ENCODE measurements at places on chromosomes 7 and 10. TPM values are rescaled to one million over a fixed set of nuclear protein-coding genes. Genes with fewer than 3 reads are reported as not detected.

Gene SLK
- 11.4 TPM for polyA plus RNA-seq

DNA sequence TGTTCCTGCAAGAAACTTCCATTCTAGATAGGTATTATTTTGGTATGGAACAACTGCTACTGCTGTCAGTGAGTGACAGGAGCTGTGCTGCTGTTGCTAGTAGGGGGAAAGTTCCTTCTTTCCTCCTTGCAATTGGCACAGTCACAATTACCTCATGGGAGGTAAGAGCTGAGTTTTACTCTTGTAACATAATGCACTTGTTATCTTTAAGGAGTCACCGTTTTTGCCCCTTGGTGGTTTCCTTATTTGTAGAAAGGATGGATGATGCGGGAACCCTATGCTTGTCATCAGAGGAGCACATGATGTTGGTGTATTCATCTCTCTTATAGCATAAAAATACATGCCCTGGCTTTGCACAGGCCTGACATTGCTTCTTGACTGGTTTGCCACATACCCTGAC is 234.7 kb upstream of the NPY start:
- H3K27me3 ChIP-seq, result no peaks in the 10 kb centered on the region
- no peak for DNase-seq
- no peaks in the 10 kb centered on the region for H3K36me3 ChIP-seq
- H3K4me1 ChIP-seq, result no peaks in the 10 kb centered on the region
- no peak overlapping the region for H3K4me3 ChIP-seq

- DNase-seq, result no peak
- H3K4me1 ChIP-seq, result no peaks in the 10 kb centered on the region
- H3K27me3 ChIP-seq, result no peaks in the 10 kb centered on the region
- no peak overlapping the region for H3K27ac ChIP-seq
- H3K4me3 ChIP-seq, result no peak overlapping the region
- H3K36me3 ChIP-seq, result no peaks in the 10 kb centered on the region
Observed at GRCh38 chr7:6294839-6295238, 22.4 kb upstream of the CYTH3 start.

Gene RHBDD2
- polyA plus RNA-seq, result 50.4 TPM

Gene PTPN20
- 0.37 TPM for polyA plus RNA-seq

GRCh38 chr10:845526-845925 is 86.0 kb downstream of the LARP4B start:
- H3K27ac ChIP-seq, result no peak overlapping the region
- no peak for DNase-seq
- peaks cover 85% of the 10 kb centered on the region for H3K36me3 ChIP-seq
- H3K4me3 ChIP-seq, result no peak overlapping the region
- H3K4me1 ChIP-seq, result peaks cover 7% of the 10 kb centered on the region

GRCh38 chr7:130912862-130913638 is 179.0 kb upstream of the KLF14 start:
- peak overlapping the region; percentile 87 for H3K27ac ChIP-seq
- peaks cover 12% of the 10 kb centered on the region for H3K36me3 ChIP-seq
- H3K4me1 ChIP-seq, result peaks cover 90% of the 10 kb centered on the region

- H3K27me3 ChIP-seq, result no peaks in the 10 kb centered on the region
- H3K4me1 ChIP-seq, result no peaks in the 10 kb centered on the region
Observed at GRCh38 chr7:158348446-158348845, 239.2 kb downstream of the PTPRN2 start.

DNA sequence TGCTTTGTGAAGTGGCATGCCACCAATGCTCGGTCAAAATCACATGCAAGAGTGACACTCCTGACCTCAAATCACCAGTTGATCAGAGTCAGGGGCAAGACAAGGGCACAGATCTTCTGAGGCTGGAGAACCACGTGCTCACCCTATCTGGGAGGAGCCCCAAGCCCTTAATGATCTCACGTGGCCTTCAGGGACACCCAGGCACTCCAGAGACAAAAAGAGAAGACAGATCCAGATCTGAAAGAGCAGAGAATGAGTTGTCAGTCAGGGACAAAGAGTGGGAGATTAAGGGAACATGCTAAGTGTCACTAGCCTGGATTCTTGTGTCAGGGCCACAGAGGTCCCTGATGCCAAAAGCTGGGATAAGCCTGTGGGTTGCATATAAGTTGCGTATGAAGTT is 134.3 kb downstream of the PLXNA4 start:
- H3K27me3 ChIP-seq, result no peaks in the 10 kb centered on the region
- H3K27ac ChIP-seq, result no peak overlapping the region
- H3K4me1 ChIP-seq, result no peaks in the 10 kb centered on the region

Gene AP3M1
- polyA plus RNA-seq, result 14.1 TPM

DNA sequence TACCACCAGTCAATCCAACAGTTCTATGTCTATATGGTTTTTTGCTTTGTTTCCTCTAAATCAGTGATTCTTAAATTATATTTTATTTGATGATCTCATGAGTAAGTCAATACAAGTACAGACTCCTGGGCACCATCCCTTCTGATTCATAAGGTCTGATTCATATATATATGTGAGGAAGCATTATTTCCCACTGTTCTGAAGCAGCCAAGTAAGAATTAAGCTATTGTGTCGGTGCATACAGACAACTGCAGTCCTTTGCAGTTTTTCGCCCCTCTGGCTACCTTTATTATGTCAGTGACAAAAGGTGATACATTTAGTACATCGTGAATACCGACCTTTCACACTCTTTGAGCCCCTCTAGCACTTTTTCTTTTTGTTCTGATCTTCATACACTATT is 1079.6 kb upstream of the C7orf33 start:
- no peak overlapping the region for H3K27ac ChIP-seq
- no peak overlapping the region for H3K4me3 ChIP-seq
- H3K27me3 ChIP-seq, result no peaks in the 10 kb centered on the region
- no peaks in the 10 kb centered on the region for H3K36me3 ChIP-seq
- no peak for DNase-seq

GRCh38 chr7:6576024-6576866 is 1.0 kb upstream of the ZDHHC4 start:
- H3K27me3 ChIP-seq, result no peaks in the 10 kb centered on the region
- peaks cover 23% of the 10 kb centered on the region for H3K36me3 ChIP-seq
- no peak for DNase-seq
- peaks cover 16% of the 10 kb centered on the region for H3K4me1 ChIP-seq
- peak overlapping the region; percentile 55 for H3K4me3 ChIP-seq

DNA sequence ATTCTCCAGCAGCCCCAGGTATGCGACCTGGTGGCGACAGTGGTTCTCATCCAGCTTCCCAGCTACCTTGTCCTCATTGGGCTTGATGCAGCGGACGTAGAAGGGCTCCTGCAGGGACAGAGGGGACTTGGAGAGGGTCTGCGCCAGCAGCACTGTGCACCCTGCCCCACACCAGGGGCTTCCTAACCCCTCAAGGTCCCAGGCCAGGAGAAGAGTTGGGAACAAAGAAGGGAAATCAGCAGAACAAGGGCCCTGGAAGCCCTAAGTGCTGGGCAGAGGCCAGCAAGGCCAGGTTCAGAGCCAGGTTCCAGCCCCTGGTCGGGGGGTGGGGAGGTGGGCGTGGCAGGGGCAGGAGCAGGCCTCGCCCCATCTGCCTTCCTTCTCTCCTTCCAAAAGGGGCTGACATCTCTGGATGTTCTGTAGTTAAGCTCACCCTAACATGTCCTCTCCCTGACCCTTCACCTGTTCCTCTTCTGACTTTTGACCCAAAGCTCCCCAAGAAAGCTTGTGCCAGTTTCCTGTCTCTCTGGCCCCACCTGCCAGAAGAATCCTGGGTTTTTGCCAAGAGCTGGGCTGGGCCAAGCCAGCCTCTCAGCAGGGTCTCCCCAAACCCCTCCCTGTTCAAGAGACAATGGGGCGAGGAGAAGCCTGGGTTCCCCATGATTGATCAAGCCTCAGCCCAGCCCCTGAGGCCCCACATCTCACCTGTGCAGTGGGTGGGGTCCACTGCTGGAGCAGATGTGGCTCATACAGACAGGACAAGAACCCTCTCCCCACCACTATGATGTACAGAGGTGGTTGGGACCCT is 11.9 kb downstream of the MYO1G start:
- H3K27me3 ChIP-seq, result peaks cover 14% of the 10 kb centered on the region
- H3K27ac ChIP-seq, result no peak overlapping the region
- H3K36me3 ChIP-seq, result no peaks in the 10 kb centered on the region
- peaks cover 12% of the 10 kb centered on the region for H3K4me1 ChIP-seq
- no peak overlapping the region for H3K4me3 ChIP-seq
- peak; percentile 24 for DNase-seq

DNA sequence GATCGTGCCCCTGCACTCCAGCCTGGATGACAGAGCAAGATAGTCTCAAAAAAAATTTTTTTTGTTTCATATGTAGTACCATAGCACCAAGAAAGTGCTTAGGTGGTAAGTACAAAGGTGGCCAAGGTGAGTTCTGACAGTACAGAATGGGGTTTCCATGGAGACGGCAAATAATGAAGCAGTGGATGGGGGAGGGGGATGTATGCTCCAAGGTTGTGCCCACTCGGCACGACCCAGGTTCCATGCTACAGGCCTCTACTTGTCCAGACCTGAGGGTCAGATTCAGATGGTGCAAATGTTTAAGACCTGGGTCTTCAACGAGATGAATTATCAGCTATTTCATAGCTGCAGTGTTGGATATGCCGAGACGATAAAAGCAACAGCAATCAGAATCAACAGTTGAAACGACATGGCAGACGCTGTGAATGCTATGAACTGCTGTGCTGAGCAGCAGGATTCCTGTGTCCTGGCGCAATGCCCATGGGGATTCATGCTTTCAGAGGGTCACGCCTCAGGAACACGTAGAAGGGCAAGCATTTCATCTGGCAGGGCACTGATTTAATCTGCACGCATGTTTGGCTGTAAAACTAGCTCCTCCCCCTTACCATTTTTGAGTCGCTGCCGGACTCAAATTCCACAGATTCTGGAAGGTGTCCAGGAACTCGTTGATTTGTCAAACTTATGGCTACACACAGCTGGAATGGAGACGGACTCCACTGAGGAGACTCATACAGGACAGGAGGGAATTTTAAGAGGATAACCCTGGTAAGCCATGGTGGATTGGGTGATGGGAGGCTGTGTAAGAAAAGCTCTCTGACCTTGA is 256.5 kb downstream of the FRMD4A start:
- peaks cover 6% of the 10 kb centered on the region for H3K4me1 ChIP-seq
- no peak overlapping the region for H3K27ac ChIP-seq
- no peak overlapping the region for H3K4me3 ChIP-seq
- peak; percentile 75 for DNase-seq

GRCh38 chr10:45368181-45368580 is 5.8 kb upstream of the ALOX5 start:
- no peak overlapping the region for H3K4me3 ChIP-seq
- H3K36me3 ChIP-seq, result no peaks in the 10 kb centered on the region
- H3K4me1 ChIP-seq, result peaks cover 3% of the 10 kb centered on the region

GRCh38 chr10:75400163-75400770 is 1.3 kb downstream of the ZNF503 start:
- peak overlapping the region; percentile 95 for H3K27ac ChIP-seq
- peaks cover 40% of the 10 kb centered on the region for H3K4me1 ChIP-seq

Gene ANLN
- polyA plus RNA-seq, result 8.5 TPM

Gene ZDHHC6
- 25.2 TPM for polyA plus RNA-seq

- H3K27ac ChIP-seq, result no peak overlapping the region
- DNase-seq, result no peak
- H3K4me1 ChIP-seq, result no peaks in the 10 kb centered on the region
- no peaks in the 10 kb centered on the region for H3K36me3 ChIP-seq
- H3K4me3 ChIP-seq, result no peak overlapping the region
Observed at GRCh38 chr7:133560900-133561299, 308.0 kb downstream of the EXOC4 start.

GRCh38 chr10:5775685-5776084 is 37.5 kb downstream of the GDI2 start:
- H3K4me3 ChIP-seq, result no peak overlapping the region
- peak overlapping the region; percentile 67 for H3K27ac ChIP-seq
- peaks cover 30% of the 10 kb centered on the region for H3K4me1 ChIP-seq
- H3K36me3 ChIP-seq, result peaks cover 56% of the 10 kb centered on the region
- H3K27me3 ChIP-seq, result no peaks in the 10 kb centered on the region
- DNase-seq, result peak; percentile 32

DNA sequence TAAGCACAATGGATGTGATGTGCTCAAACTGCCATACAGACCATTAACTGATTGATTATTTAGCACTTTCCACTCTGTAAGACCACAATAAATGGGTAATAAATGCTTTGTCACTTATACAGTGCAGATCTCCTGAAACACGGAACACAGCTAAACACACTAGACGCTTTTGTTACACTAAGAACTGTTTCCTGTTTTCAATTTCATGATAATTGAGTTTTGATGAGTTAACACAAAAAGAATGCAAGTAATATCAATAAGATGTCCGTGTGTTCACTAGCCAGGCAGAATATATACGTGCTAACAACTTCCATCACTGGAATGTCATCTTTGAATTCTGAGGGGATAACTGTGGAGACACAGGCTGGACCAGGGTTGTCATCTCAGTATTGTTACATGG is 178.8 kb downstream of the SKAP2 start:
- H3K27ac ChIP-seq, result no peak overlapping the region
- H3K4me1 ChIP-seq, result no peaks in the 10 kb centered on the region
- no peak for DNase-seq
- H3K27me3 ChIP-seq, result no peaks in the 10 kb centered on the region
- no peak overlapping the region for H3K4me3 ChIP-seq

DNA sequence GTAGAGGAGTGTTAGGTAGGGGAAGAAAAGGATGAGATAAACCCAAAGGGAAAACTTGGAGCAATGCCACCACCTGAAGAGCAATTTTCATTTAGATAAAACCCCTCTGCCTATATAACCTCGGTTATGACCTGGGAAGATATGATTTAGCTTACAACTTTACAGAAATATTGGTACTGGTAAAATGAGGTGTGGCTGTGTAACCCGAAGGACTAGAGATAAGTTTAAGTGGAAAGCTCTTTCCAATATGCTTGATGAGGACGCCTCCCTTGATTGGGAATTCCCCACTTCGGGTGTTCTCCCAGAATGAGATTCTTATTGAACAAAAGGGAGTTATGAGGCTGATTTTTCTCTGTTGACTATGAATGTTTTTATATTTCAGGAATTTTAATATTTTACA is 109.5 kb upstream of the CDK6 start:
- no peaks in the 10 kb centered on the region for H3K36me3 ChIP-seq
- no peaks in the 10 kb centered on the region for H3K27me3 ChIP-seq
- H3K4me1 ChIP-seq, result no peaks in the 10 kb centered on the region

Gene CRYGN
- polyA plus RNA-seq, result not detected

Gene FXYD4
- 2.8 TPM for polyA plus RNA-seq

DNA sequence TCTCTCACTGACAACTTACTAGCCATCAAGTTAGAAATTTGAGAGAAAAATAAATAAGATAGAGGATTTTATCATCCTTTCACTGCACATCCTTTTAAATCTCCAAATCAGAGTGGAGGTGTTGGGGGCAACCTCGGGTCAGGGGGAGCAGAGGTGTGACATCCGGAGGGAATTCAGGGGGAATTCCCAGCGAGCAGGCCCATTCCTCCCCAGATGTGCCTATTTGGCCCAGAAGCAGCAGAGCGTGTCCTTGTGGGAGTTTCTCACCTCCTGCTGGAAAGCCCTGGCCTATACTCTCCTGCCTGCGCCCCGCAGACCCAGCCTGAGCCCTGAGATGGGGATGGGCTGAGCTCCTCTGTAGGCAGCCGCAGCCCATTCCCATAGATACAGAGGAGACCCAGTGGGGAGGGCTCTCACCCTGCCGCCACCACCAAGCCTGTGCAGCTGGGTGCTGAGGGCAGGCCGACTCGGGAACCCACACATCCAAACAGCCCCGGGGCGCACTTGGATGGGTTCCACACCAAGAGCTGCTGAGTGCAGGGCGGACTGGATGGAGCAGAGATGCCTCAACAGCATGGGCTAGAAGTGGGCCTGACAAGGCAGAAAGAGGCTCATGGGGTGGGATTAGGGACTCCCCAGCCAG is 124.5 kb downstream of the CXCL12 start:
- no peaks in the 10 kb centered on the region for H3K36me3 ChIP-seq
- no peaks in the 10 kb centered on the region for H3K27me3 ChIP-seq
- no peak overlapping the region for H3K4me3 ChIP-seq
- H3K4me1 ChIP-seq, result peaks cover 6% of the 10 kb centered on the region

Gene SFTPA1
- polyA plus RNA-seq, result not detected
